ENCODE measurements at places on chromosomes 11 and 22. TPM values are rescaled to one million over a fixed set of nuclear protein-coding genes. Genes with fewer than 3 reads are reported as not detected.

GRCh38 chr11:109668973-109669634 is 247.1 kb downstream of the C11orf87 start:
- H3K4me1 ChIP-seq, result no peaks in the 10 kb centered on the region
- no peaks in the 10 kb centered on the region for H3K27me3 ChIP-seq
- DNase-seq, result no peak
- no peaks in the 10 kb centered on the region for H3K36me3 ChIP-seq

- peaks cover 7% of the 10 kb centered on the region for H3K4me1 ChIP-seq
- H3K27ac ChIP-seq, result no peak overlapping the region
- DNase-seq, result no peak
- no peaks in the 10 kb centered on the region for H3K27me3 ChIP-seq
Observed at GRCh38 chr22:24510637-24511625, 15.8 kb downstream of the UPB1 start.

CARD18 gene
- total RNA-seq, result not detected

DNA sequence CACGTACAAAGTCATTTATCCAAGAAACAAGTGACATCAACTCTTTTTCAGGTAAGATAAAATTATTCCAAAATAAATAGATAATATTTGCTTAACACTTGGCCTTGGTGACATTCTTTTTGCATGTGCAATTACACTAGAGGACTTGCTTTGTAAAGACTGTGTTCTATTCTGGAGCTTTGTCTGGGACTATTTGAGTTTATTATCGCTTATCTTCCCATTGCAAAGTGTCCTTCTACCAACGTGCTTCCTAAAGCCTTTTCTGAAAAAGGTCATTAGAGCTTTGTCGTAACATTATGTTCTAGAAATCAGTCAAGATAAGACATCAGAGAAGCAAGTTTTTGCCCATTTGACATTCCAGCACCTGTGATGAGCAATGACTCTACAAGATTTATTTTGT is 78.3 kb upstream of the MYO18B start:
- H3K4me3 ChIP-seq, result no peak overlapping the region
- DNase-seq, result no peak
- no peaks in the 10 kb centered on the region for H3K36me3 ChIP-seq
- no peak overlapping the region for H3K27ac ChIP-seq
- H3K4me1 ChIP-seq, result no peaks in the 10 kb centered on the region

MN1 gene
- 27.2 TPM for total RNA-seq

DNA sequence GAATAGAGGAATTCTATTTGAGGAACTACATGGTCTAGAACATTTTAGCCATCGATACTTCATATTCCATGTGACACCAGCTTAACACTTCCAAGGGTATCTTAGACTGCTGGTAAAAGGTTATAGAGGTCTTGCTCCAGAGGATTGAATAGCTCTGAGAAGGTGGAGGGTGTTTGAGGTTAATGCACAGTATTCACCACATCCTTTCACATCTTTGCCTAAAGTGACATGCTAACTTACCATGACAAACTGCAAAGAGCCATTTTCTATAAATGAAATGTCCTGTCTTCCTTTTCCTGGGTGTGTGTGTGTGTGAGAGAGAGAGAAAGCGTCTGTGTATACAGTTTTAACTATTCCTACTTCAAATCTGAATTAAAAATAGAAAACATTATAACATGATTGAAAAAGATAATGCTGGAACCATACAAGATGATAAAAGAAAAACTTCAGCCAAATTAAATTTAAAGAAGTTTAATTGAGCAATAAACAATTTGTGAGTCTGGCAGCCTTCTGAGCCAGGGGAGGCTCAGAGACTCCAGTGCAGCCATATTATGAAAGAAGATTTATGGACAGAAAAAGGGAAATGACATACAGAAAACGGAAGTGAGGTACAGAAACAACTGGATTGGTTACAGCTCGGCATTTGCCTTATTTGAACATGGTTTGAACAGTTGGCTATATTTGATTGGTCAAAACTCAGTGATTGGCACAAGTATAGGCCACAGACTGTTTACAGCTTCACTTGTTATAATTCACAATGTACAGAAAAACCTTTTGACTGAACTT is 320.9 kb upstream of the CCDC179 start:
- no peaks in the 10 kb centered on the region for H3K4me1 ChIP-seq
- H3K4me3 ChIP-seq, result no peak overlapping the region
- DNase-seq, result no peak
- no peaks in the 10 kb centered on the region for H3K36me3 ChIP-seq

- H3K4me1 ChIP-seq, result no peaks in the 10 kb centered on the region
- H3K27ac ChIP-seq, result no peak overlapping the region
- no peaks in the 10 kb centered on the region for H3K36me3 ChIP-seq
- no peak overlapping the region for H3K4me3 ChIP-seq
Observed at GRCh38 chr11:45304992-45305335, 18.8 kb upstream of the SYT13 start.

TUBA8 gene
- total RNA-seq, result 0.39 TPM

CCDC87 gene
- 1.2 TPM for total RNA-seq

TBX10 gene
- total RNA-seq, result not detected

SLC22A25 gene
- total RNA-seq, result not detected

DNA sequence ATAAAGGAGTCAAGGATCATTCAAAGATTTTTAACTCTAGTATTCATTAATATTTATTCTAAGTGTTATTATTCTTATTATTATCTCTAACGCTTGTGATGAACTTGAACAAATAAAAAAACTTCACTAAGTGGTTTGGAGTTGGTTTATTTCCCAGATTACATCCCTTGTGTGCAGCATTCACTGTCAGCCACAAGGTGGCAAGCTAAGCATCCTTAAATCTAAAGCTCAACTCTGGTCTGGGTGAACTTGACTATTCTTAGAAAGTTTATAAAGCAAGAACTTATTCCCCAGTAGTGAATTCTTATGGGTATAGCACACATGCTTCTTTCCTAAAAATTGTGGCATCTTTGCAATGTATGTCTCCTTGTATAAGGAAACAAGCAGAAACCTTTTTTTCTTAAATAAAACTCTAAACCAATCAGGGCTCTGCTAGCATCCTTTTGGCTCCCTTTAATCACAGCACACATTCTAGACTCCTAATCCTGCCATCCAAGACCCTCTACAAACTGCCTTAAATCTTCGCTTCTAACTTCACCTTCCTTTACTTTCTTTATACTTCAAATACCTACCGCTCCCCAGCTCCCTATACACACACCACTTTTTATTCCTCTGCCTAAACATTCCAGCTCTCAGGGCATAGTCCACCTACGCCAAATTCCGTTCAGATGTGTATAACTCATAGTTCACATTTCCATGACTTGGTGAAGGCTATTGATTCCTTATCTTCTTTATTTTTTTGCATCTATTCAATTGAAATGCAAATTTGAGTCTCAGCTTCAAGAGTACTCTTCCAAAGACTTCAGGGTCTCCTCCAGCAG is 1068.8 kb downstream of the DLG2 start:
- H3K36me3 ChIP-seq, result no peaks in the 10 kb centered on the region
- peak; percentile 61 for DNase-seq
- H3K27me3 ChIP-seq, result no peaks in the 10 kb centered on the region
- H3K4me1 ChIP-seq, result no peaks in the 10 kb centered on the region
- no peak overlapping the region for H3K27ac ChIP-seq

DNA sequence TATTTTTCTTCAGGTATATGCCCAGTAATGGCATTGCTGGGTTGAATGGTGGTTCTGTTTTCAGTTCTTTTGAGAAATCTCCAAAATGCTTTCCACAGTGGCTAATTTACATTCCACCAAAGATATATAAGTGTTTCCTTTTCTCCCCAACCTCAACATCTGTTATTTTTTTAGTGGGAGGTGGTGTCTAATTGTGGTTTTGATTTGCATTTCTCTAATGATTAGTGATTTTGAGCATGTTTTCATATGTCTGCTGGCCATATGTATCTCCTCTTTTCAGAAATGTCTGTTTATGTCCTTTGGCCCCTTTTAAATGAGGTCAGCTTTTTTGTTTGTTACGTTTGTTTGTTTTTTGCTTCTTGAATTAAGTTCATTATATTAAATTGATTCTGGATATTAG is 760.2 kb downstream of the KCNA4 start:
- no peaks in the 10 kb centered on the region for H3K4me1 ChIP-seq
- no peak for DNase-seq
- no peak overlapping the region for H3K4me3 ChIP-seq
- H3K36me3 ChIP-seq, result no peaks in the 10 kb centered on the region
- H3K27ac ChIP-seq, result no peak overlapping the region

- no peak overlapping the region for H3K27ac ChIP-seq
- H3K27me3 ChIP-seq, result no peaks in the 10 kb centered on the region
- no peak for DNase-seq
- no peak overlapping the region for H3K4me3 ChIP-seq
- H3K4me1 ChIP-seq, result peaks cover 7% of the 10 kb centered on the region
Observed at GRCh38 chr11:8368772-8369171, 105.1 kb upstream of the LMO1 start.

DNA sequence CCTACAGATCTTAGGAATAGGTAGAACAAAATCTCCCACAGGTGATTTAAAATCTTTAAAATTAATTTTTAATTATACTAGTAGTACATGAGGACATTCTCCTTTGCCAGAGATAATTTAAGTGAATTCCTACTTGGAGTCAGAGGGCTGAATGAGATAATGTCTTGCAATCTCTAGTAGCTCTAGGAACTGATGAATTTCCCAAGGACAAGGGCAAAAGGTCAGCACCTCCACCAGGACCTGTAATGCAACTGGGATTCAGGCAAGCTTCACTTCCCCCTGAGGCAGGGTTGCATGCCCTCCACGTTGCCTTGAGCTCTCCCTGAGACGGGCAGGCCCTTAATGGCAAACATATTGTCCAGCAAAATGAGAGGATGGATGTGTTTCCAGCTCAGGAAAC is 330.3 kb upstream of the PITPNB start:
- no peak overlapping the region for H3K4me3 ChIP-seq
- no peak overlapping the region for H3K27ac ChIP-seq
- no peak for DNase-seq
- no peaks in the 10 kb centered on the region for H3K36me3 ChIP-seq

DNA sequence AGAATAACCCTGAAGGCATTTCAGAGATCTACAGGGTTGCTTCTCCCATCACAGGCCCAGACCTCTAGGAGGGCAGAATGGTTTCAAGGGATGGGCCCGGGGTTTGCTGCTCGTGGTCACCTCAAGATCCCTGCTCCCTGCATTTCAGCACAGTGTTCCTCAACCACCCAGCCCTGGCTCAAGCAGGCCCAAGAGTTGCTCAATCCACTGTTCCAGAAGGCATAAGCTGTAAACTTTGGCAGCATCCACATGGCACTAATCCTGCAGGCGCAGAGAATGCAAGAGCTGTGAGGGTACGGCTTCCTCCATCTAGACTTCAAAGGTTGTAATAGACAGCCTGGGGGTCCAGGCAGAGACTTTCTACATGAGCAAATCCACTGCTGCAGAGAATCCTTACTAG is 225.0 kb upstream of the UBASH3B start:
- H3K4me1 ChIP-seq, result peaks cover 5% of the 10 kb centered on the region
- no peak overlapping the region for H3K27ac ChIP-seq
- H3K36me3 ChIP-seq, result no peaks in the 10 kb centered on the region
- no peak overlapping the region for H3K4me3 ChIP-seq

DNA sequence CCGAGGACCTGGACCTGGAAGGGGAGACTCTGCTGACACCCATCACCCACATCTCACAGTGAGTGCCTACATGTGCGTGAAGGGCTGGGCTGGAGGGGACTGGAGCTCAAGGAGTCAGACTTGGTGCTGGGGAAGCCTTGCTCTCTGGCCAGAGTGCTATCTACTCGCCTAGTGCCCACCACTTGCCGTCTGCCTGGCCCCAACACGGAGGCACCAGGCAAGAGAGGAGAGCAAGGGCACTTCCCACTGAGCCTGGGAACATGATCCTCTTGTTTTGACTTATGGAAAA is 37.8 kb downstream of the KCNQ1OT1 start:
- no peaks in the 10 kb centered on the region for H3K27me3 ChIP-seq
- no peak for DNase-seq
- H3K4me1 ChIP-seq, result no peaks in the 10 kb centered on the region
- H3K36me3 ChIP-seq, result no peaks in the 10 kb centered on the region
- no peak overlapping the region for H3K4me3 ChIP-seq

GRCh38 chr22:45843986-45844385 is 133.0 kb downstream of the WNT7B start:
- H3K27me3 ChIP-seq, result no peaks in the 10 kb centered on the region
- peak; percentile 61 for DNase-seq
- H3K4me1 ChIP-seq, result peaks cover 77% of the 10 kb centered on the region
- peak overlapping the region; percentile 94 for H3K27ac ChIP-seq
- H3K36me3 ChIP-seq, result no peaks in the 10 kb centered on the region
- peak overlapping the region; percentile 42 for H3K4me3 ChIP-seq

- H3K36me3 ChIP-seq, result no peaks in the 10 kb centered on the region
- peaks cover 6% of the 10 kb centered on the region for H3K4me1 ChIP-seq
- DNase-seq, result no peak
- H3K27me3 ChIP-seq, result no peaks in the 10 kb centered on the region
- H3K27ac ChIP-seq, result no peak overlapping the region
- no peak overlapping the region for H3K4me3 ChIP-seq
Observed at GRCh38 chr11:11074686-11075335, 217.0 kb upstream of the ZBED5 start.

- no peaks in the 10 kb centered on the region for H3K36me3 ChIP-seq
- H3K4me1 ChIP-seq, result no peaks in the 10 kb centered on the region
- H3K27ac ChIP-seq, result no peak overlapping the region
- H3K27me3 ChIP-seq, result no peaks in the 10 kb centered on the region
Observed at GRCh38 chr11:95950905-95951304, 27.0 kb upstream of the MTMR2 start.

KCNQ1 gene
- 0.99 TPM for total RNA-seq

GRCh38 chr11:83545494-83546260 is 259.5 kb upstream of the CCDC90B start:
- H3K36me3 ChIP-seq, result no peaks in the 10 kb centered on the region
- no peak overlapping the region for H3K27ac ChIP-seq
- DNase-seq, result peak; percentile 2
- peaks cover 7% of the 10 kb centered on the region for H3K4me1 ChIP-seq

NPAS4 gene
- 0.65 TPM for total RNA-seq

DNA sequence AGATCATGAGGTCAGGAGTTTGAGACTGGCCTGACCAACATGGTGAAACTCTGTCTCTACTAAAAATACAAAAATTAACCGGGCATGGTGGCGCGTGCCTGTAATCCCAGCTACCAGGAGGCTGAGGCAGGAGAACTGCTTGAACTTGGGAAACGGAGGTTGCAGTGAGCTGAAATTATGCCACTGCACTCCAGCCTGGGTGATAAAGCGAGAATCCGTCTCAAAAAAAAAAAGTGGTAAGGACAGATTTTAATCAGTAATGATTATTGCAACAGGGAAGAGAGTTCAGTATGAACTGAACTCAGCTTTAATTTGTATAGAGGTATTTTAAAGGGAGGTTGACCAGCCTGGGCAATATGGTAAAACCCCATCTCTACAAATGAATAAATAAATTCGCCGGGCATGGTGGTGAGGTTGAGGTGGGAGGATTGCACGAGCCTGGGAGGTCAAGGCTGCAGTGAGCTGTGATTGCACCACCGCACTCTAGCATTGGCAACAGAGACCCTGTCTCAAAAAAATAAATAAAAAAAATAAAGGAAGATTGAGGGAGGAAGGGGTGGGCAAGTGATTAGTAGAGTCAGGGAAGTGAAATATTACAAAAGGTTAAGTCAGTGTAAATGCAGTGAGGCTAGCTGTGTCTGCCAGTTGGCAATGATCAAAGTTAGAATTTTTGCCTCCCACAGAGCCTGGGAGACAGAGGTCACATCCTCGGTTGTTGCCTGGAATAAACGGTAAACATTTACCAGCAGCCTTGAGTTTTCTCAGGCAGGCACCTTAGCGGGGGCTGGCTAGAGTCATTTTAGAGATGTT is 2.6 kb upstream of the MCM5 start:
- no peak overlapping the region for H3K27ac ChIP-seq
- no peak overlapping the region for H3K4me3 ChIP-seq
- no peaks in the 10 kb centered on the region for H3K36me3 ChIP-seq
- H3K27me3 ChIP-seq, result no peaks in the 10 kb centered on the region
- no peak for DNase-seq

APOC3 gene
- not detected for total RNA-seq

OOSP1 gene
- total RNA-seq, result not detected

All from neural progenitor cell (in vitro differentiated cells).